ENCODE measurements at places on chromosomes 5 and 9.
A peak's percentile ranks its signal among the peaks of the same experiment; 100 is the strongest.

- DNase-seq, result no peak
Measured at GRCh38 chr9:107351382-107352045, 68.4 kb downstream of the RAD23B start.

GRCh38 chr5:15995341-15996052 lies 184.1 kb downstream of the MARCHF11 start:
- no peak for DNase-seq

GRCh38 chr5:38162625-38163024 lies 95.7 kb upstream of the EGFLAM start:
- DNase-seq, result no peak

DNA sequence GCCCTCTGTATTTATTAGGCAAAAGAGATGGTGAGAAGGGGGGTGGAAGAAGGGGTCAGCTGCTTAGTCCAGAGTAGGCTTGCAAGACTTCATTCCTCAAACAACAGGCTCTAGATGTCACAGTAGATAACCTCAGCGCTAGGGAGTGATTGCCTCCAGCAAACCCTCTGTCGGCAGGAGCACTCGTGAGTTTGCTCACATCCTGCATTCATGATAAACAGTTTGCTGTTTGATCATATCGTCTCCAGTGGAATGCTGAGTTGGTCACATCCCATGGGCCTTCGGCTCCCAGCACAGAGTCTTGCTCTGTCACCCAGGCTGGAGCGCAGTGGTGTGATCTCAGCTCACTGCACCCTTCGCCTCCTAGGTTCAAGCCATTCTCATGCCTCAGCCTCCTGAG lies 3.6 kb downstream of the TTC23L start:
- DNase-seq, result no peak

DNA sequence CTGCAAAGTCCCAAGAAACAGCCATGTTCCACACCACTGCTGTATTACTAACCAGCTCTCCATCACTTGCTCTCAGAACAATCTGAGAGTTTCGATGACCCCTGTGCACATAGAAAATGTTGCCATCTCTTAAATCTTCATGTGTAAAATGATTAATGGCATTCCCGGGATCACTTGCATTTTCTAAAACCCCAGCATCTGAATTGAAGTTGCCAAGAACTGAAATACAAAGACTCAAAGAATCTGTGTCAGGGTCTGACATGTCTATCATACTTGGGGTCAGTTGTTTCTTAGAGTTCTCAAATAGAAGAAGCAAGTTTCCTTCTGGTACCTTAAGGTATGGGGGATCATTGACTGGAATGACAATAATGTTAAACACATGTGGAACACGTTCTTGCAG lies 115.1 kb downstream of the ESM1 start:
- DNase-seq, result no peak

DNA sequence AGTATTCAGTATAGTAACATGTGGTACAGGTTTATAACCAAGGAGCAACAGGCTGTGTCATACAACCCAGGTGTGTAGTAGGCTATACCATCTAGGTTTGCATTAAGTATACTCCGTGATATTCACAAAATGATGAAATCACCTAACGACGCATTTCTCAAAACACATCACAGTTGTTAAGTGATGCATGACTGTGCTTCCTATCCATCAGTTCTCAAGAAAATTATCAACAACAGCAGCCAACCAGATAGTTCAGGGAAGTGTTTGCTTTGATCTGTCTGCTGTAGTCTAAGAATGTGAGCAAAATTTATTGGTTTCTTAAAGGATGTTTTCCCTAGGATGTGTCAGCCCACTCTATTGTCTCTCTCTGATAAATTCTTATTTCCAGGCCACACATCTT lies 7.4 kb downstream of the ZBTB26 start:
- no peak for DNase-seq

DNA sequence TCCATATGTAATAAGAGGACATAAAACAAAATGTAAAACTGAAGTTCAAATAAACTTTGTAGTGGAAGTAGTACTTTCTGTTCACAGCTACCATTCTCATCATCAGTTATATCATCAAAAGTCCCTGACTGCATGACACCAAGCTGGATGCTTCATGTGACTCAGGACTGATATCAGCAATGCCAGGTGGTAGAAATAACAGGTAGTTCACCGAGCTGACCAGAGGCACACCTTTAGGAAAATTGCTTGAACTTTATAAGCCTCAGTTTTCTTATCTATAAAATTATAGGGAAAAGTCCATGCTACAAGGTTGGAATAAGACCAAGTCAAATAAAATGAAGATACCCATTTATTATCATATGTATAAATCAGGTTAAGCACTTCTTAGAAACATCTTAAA lies 124.9 kb upstream of the PTGER4 start:
- DNase-seq, result no peak

DNA sequence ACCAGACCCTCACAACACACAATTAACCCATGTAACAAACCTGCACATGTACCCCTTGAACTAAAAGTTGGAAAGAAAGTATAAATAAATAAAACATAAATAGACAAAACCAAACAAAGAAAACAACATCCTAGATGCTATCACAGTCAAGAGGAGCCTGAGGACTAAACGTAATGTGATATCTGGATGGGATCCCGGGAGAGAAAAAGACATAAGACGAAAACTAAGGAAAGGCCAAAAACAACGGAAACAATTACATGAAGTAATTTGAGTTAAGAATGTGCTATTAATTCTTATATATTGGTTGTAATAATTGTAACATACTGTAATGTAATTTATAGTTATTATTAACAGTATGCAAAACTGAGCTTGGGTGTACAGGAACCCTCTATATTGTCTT lies 793.9 kb downstream of the SEMA5A start:
- DNase-seq, result no peak

DNA sequence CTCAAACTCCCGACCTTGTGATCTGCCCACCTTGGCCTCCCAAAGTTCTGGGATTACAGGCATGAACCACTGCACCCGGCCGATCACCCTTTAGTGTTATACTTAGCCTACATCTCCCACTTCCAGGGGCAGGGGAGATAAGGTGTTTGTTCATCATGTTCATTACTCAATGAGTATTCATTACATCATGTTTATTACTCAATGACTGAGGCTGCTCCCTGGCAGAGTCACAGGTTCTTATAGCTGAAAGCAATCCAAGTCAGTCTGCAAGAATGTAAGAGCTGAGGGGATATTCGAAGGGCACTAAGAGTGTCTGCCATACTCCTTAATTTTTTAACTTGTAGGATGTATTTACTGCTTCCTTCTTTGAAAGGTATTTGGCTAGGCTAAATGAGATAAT lies 214.2 kb downstream of the SPATA31D1 start:
- DNase-seq, result no peak

DNA sequence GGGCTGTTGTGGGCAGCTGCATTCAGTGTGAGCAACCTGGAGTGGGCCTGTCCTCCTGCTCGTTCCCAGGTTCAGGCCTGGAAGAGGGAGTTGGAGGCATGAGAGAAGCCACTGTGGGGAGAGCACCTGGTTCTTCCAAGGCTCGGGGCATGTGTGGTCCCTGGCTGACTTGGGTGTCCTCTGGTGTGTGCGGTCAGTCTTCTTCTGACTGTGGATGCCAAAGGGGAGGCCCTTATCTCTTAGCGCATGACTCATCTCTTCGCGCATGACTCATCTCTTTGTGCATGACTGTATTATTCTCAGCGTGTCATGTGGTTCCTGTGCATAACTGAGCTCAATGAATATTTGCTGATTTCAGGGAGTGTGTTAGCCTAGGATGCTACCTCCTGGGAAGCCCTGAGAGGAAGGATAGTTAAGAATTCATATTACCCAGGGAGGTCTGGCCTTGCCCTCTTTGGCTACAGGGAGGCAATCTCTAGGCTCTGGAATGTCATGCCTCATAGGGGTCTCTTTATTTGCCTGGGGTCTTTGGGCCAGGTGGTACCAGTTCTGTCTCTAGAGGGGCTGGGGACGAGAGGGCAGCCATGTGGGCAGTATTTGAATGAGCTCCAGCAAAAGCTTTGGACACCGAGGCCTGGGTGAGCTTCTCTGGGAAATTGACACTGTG lies 188.7 kb downstream of the HSPA4 start:
- DNase-seq, result no peak

DNA sequence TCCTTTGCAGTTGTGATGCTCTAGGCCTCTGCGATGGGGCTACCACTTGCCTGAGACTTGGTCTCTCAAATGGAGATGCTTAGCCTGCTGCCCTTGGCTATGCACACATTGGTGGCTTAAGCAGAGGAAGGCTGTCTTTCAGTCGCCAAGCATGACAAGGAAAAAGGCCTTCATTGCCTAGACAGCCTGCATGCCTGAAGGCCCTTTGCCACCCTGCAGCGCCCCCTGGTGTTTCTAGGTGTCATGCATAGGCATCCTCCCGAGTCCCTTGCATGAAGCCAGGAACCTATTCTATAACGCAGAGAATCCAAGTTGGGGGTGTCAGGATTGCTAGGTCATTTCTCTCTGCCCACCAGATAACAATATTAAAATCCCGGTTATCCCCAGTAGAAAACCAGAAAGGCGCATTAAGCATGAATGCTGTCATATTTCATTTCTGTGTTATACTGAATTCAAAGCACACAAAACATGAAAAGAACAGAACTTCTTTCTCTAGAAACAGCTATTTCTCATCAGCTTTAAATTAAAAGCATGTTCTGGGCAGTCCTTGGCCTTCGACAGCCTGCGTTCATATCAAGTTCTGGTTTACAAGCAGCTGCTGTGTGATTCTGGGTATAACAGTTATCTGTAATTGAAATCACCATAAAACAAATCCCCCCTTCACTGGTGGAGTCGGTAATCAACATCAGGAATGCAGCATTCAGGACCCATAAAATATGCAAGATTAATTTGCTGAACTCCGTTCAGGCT lies 59.7 kb upstream of the TRPC7 start:
- DNase-seq, result no peak

GRCh38 chr9:11338130-11338529 lies 725.3 kb upstream of the PTPRD start:
- DNase-seq, result no peak

- peak; percentile 87 for DNase-seq
Measured at GRCh38 chr9:73132034-73132776, 19.5 kb upstream of the ANXA1 start.

DNA sequence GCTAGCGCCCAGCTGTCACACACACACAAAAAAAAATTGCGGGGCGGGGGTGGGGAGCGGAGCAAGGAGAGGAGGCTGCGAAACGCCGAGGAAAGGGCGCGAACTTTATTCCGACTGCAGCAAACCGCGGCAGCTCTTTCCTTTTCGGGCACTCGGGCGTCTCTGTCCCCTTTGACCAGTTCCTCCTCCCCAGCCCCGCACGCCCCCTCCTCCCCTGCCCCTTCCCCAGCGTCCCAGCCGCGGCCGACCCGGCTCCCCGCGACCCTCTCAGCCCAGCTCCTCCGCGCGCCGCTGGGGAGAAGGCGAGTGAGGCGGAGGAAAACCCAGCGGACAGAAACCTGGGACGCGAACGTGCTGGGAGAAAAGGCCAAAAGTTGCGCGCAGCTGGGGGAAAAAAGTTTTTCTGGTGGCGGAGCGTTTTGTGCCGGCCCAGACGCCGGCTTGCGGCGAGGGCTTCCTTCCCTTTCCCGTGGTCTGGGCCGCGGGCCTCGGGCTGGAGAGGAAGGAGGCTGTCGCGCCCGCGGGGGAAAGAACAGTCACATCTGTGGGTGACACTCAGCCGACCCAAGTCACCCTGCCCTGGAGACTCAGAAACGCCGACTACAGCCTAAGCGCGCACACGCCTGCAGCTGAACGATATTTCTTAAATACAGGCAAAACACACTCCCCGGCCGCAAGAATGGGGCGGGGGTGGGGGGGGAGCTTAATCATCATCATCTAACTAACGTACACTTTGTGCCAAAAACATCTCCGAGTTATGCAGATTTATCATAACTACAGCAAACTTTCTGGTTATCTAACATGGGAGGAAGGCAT lies 1.1 kb upstream of the BNC2 start:
- DNase-seq, result peak; percentile 25

DNA sequence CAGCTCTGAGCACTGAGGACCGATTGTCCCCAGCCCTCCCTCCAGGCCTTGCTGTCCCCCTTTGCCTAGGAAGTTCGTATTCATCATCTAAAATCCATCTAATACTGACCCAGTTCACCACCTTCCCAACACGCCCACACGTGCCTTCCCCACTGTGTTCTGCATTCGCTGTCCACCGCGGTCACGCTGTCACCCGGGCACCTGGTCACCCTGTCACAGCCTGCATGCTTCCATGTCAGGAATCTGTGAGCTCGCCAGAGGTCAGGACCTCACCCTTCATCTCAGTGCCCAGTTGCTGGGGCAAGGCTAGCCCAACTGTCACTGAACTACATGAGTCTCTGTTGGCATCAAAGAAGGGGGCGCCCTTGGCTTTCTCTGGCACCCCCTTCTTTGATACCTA lies 82.9 kb upstream of the RUFY1 start:
- DNase-seq, result no peak

DNA sequence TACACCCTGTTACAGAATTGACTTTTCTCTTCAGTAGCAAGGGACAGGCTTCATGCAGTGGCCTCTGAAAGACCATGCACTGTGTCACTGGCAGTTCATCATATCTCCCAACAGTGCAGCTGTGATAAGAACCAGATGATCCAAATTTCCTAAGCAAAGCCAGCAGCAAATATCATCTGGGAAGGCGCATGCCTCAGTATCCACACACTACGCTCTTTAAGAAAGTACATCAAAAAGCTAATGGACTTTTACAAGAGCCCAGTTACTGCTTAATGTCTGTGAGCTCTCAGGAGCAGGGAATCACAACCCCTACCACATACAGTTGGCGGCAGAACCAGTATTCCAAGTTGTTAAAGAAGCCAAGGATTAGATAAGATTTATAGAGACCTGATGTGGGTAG lies 25.1 kb downstream of the ADAMTSL1 start:
- DNase-seq, result no peak

- DNase-seq, result no peak
Measured at GRCh38 chr5:176491101-176491502, 42.9 kb downstream of the FAF2 start.

DNA sequence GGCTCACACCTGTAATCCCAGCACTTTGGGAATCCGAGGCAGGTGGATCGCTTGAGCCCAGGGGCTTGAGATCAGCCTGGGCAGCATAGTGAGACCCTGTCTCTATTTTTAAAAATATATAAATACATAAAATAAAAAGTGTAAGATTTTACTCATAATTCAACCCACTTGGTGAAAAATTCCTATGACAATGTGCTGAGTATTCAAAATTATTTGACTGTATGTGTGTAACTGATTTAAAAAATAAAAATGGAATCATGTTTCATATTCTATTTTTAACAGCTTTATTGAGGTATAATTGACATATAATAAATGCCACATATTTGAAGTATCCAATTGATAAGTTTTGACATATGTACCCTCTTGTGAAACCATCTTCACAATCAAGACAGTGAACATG lies 22.8 kb downstream of the GM2A start:
- DNase-seq, result no peak

DNA sequence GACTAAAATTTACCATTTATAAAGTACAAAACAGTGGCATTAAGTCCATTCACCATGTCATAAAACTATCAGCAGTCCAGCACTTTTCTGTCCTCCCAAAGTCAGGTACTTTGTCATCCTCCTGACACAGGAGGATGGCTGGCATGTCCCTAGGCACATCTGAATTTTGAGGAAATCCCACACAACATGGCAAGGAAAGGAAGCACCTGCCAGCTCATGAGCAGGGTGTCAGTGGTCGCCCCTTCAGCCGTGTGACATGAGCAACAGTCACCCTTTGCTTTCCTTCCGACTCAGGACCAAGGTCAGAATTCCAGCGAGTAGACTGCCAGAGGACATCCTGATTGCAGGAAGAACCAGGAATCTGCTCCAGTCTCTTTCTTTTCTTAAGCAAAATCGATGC lies 77.1 kb downstream of the PPARGC1B start:
- DNase-seq, result peak; percentile 18
